T47D (cell line): ENCODE measurements at places on chromosomes 6 and 20.
A peak's percentile ranks its signal among the peaks of the same experiment; 100 is the strongest.

GRCh38 chr20:41159547-41159946 is 22.2 kb downstream of the PLCG1 start:
- peak; percentile 35 for DNase-seq

GRCh38 chr6:16684896-16685554 is 76.2 kb downstream of the ATXN1 start:
- no peak for DNase-seq

- DNase-seq, result no peak
Observed at GRCh38 chr6:152221806-152222628, 414.5 kb downstream of the ESR1 start.

DNA sequence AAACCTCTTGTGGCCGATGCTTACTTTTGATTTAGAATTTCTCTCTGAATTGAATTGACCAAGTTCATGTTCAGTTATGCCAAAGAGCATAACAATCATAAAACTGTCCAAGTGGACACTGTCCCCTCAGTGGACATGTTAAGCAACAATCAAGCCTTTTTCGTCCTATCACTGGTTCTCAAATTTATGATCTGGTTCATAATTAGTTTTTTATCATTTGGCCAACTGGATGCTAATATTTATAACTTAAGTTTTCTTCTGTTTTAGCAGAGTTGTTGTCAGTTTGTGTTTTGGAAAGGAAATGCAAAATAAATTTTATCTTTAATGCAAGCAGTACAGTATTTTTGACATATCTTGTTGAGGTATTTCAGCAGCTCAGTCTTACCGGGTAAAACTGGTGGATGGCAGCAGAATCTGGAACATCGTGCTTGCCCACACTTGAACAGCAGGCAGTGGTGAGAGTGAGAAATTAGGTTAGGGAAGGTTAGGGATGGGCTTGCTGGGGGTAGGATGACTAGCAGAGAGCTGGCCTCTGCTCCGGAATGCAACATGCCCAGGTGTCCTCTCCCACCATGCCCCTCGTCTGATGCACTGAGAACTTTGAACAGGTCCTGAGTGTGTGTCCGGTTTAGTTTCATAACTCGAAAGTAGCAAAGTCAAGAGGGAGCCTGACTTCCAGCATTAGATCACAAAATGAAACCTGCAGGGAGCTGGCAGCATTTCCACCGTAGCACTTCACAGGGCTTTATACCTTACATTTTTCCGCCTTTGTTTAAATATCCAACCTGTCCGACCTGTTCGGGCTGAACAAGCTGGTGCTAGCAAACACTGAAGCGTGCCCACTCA is 93.1 kb downstream of the RREB1 start:
- peak; percentile 60 for DNase-seq

DNA sequence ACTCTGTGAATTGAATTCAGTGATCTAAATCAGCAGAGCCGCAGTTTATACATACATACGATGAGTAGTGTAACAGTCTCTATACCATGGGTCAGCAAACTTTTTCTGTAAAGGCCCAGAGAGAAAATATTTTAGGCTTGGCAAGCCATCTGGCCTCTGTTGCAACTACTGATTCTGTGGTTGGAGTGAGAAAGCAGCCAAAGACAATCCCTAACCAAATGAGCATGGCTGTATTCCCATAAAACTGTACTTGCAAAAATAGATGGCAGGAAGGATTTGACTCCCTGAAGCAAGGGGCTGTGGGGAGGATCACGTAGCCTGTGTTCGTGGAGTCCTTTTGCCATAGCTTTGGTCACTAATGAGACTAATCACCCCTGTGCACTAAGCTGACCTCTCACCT is 17.9 kb upstream of the MOCS1 start:
- DNase-seq, result no peak

DNA sequence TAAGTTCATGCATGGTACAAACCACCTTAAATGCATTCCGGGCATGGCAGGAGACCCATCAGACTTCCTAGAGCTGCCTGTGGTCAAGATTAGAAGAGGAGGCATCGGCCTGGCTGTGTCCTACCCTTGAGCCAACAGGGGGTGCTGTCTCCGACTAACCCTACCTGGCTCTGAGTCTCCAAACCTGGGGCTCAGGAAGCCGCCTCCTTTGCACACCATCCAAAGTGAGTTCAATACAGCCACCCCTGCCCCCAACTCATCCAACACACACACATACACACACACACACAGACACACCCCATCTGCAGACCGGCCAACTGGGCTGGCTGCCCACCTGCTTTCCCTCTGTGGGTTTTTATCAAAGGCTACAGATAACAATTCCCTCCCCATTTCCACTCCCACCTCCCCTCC is 77.0 kb downstream of the JPH2 start:
- no peak for DNase-seq
